ENCODE measurements at places on chromosomes 3 and 15.

GRCh38 chr15:90596943-90597342 lies 67.2 kb downstream of the CRTC3 start:
- no peak for DNase-seq

DNA sequence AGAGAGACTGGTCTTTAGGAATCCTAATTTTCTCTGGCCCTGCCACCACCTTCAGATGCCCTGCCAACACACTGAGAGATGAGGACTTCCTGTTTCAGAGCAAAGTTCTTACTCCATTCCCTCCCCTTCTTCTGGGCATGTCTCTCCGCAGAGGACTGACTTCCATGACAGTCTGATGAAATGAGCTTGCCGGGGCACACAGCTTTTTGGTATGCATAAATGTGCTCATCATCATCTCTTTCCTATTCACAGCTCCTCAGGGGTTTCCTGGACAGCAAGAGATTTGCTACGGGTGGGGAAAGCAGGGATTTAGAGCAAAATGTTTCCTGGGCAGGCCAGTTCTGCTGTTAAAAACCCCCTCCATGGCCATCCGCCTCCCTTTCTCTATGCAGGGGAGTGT lies 27.6 kb upstream of the SEMA6D start:
- no peak for DNase-seq

DNA sequence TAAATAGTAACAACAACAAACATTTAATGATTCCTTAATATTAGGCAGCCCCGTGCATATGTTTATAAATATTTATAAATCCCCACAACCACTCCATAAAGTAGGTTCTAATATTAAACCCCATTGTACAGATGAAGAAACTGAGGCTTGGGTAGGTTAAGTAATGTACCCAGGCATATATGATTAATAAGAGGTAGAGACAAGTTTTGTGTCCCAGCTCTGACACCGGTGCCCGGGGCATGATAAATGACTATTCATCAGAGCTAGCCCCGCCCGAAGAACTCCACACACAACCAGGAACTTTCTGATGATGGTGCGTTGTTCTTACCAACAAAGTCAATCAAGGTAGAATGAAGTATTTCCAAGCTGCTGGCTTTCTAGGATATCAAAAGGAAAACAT lies 19.4 kb downstream of the CDCP1 start:
- DNase-seq, result no peak

DNA sequence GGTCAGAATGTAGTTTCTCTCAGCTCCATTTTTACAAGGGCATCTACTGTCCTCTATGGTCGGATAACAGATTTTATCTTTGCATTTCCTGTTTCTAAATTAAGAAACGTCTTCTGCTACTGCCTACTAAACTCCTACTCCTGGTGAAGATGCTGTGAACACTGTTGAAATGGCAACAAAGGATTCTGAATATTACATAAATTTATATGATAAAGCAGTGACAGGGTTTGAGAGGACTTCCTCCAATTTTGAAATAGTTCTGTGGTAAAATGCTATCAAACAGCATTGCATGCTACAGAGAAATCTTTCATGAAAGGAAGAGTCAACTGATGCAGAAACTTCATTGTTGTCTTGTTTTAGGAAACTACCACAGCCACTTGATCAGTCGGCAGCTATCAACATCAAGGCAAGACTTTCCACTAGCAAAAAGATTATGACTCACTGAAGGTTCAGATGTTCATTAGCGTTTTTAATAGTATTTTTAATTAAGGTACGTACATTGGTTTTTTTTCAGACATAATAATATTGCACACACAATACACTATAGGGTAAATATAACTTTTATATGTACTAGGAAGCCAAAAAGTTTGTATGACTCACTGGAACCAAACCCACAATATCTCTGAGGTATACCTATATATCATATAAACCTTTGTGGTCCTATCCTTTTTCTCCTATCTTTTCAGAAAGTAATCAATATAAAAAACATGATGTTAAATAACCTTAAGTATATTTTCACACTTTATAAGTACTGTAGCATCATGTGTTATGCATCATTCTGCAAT lies 156.1 kb downstream of the STAG1 start:
- no peak for DNase-seq

DNA sequence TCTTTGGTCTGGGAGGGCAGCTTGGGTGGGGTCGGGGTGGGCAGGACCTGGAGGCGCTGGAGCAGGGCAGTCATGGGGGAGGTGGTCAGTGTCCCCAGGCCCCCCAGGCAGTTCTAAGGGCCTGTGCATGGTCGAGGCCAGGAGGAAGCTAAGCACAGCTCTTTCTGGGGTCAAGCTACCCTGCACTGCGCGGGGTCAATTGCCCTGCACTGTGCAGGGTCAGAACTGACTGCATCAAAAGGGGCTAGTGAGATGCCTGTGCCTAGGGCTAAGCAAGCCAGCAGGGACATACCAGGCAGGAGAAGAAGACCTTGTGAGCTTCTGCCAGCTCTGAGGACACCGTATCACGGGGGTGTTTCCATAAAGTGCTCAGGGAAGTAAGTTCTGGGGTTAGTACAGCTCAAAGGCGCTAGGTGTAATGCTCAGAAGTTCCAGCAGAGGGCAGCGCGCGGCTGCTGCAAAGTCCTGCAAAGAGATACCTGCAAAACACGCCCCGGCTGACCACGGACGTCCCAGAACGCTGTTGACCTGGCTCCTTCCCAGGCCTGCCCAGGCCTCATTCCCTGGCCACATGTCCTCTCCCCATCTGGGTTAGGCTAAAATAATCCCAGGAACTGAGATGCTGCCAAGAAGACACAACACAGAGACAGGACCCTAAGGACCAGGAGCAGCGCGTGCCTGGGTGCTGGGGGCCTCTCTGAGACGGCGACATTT lies 18.8 kb upstream of the IQSEC1 start:
- peak; percentile 92 for DNase-seq

GRCh38 chr15:44034334-44034733 lies 160.7 kb downstream of the FRMD5 start:
- DNase-seq, result no peak

DNA sequence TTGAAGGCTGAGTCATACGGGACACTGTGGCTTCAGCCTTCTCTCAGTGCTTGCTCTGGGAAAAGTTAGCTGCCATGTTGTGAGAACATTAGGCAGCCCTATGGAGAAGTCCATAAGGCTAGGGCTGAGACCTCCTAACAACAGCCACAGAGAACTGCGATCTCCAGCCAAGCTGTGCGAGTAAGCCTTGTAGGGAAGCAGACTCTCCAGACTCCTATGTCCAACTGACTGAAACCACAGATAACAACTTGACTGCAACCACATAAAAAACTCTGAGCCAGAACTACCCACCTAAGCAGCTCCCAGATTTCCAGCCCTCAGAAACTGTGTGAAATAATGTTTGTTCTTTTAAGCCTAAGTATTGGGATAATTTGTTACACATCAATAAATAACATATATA lies 40.7 kb downstream of the DENND6A start:
- no peak for DNase-seq

DNA sequence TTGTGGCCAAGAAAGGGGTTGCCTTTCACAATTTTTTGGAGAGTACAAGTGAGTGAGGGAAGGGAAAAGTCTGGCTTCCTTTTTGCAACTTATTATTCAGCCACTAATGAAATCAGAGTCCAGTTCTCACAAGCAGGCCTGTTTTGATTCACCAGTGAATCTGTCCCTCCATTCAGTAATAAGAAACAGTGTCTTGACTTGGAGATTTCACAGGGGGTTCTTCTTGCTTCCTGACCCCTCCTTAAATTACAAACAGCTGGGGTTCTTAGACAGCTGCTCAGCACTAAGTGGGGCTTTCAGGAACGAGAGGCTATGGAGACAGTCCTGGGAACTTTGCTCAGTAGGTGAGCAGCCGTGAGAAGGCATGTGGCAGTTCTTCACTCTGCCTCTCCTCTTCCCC lies 24.5 kb downstream of the SEMA3G start:
- DNase-seq, result no peak

- no peak for DNase-seq
Measured at GRCh38 chr3:123089611-123090331, 22.9 kb downstream of the PDIA5 start.

GRCh38 chr15:55126111-55126510 lies 70.6 kb downstream of the RSL24D1 start:
- no peak for DNase-seq

GRCh38 chr3:62827550-62827949 lies 47.7 kb downstream of the CADPS start:
- DNase-seq, result no peak

Measured in WTC11 (cell line).